ENCODE measurements at places on chromosomes 6 and 20.

DNA sequence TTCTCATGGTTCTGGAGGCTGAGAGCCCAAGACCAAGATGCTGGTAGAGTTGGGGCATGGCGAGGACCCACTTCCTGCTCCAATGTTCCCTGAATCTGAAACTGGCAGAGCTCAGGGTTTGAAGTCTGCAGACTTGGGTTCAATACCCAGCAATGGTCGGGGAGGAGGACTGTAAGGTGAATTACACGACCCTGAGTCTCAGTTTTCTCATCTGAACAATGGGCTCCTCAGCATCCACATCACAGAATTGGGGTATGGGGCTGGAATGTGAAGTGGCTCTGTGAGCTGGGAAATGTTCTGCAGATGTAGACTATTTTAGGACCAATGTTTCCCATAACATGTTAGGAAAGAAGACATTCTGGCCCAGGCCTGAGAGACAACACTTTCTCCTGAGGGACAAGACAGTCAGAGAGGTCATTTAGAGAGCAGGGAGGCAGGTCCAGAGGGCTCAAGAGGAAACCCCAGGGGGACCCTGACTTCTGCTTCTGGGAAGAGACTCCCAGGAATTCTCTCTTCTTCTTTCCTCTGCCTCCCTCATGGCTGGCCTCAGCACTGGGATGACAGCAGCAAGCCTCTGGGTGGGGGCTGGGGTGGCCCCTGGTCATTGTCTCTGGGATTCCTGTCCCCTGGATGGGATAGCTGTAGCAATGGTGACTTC lies 141.3 kb upstream of the PMEPA1 start:
- DNase-seq: no peak

DNA sequence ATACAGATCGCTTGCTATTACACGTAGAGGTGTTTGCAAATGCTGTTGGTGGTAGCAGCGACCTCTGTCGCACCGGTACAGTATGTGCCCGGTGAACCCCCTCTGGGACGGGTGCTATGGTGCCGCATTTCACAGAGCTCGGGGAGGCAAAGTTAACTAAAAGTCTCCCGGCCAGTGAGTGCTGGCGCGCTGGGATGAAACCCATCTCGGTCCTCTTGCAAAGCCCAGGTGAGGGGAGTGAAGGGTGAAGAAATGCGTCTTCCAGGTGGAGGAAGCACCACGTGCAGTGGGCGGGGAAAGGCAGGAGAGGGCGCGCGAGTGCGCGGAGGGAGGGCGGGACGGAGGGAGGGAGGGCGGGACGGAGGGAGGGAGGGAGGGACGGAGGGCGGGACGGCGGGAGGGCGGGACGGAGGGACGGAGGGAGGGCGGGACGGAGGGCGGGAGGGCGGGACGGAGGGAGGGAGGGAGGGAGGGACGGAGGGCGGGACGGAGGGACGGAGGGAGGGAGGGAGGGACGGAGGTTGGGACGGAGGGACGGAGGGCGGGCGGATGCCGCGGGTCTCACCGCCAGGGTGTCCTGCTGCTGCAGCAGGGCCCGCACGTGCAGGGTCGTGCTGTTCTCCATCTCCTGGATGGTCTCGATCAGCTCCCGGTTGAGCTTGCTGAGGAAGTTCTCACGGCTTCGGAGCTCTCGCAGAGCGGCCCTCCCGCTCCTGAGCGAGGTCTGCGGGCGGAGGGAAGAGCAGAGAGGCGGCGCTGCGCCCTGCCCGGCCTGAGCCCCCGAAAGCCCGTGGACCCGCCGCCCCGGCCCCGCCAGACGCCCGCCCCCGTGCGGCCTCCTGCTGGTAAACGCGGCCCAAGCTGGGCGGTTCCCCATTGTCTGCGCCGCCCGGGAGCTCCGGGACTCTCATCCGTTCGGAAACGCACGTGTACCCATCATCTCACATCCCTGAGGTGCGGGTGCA lies 11.7 kb downstream of the C20orf96 start:
- DNase-seq: no peak

GRCh38 chr6:142938510-142938909 lies 6.5 kb downstream of the HIVEP2 start:
- no peak for DNase-seq

- no peak for DNase-seq
Observed at GRCh38 chr6:130240232-130240631, 17.5 kb upstream of the SAMD3 start.

DNA sequence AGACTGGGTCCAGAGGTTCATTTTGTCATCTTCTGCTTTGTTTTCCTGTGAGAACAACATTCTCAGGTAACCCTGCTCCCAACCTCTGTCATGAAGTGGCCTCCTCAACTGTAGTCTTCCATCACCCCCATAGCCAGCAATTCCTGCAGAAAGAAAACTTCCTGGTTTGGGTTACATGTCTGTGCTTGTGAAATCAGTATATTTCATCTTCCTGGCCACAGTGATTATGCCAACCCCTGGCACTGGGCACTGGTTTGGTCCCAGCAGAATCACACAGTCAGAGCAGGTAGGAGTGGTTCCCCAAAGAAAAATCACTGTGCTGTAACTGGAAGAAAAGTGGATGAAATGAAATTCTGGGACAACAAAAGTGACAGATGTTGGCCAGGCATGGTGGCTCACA lies 52.5 kb downstream of the CRYBG1 start:
- DNase-seq: no peak

- no peak for DNase-seq
Observed at GRCh38 chr6:143037470-143037869, 23.2 kb upstream of the AIG1 start.

DNA sequence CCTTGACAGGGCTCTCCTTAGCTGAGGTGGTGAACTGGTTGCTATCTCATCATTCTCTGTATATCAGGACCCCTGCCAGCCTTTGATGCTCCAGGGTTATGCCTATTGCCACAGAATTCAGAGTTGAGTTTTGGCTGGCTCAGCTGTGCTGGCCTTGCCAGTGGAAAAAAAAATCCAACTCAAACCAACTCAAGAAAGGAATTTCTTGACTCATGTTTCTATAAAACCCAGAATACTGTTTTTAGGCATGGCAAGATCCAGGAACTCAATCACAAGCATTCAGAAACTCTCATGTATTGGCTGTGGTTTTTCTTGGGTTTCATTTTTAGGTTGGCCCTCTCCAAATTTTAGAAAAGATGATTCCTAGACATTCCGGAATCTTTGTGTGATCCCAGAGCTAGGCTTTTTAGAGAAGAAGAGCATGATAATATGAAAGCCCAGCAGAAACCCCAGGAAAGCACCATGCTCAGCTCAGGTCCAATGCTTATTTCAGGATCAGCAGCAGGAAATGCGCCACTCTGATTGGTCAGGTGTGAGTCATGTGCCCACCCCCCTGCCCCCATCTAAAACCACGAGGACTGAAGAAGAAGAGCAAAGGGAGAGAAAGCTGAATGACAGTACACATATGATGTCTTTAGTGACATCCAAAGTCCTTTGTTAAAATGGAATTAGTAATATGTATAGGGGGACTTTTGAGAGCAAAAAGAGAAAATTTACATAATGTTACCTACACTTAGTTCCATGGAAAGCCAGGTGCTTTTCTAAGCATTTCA lies 122.9 kb downstream of the RNF144B start:
- DNase-seq: no peak

Measured in GOT3 (cell line).